Stimulated activated CD8-positive, alpha-beta memory T cell treated with anti-CD3 and anti-CD28 coated beads, Interleukin-7, amount 100 ng/mL, for 1 hour (primary cell): ENCODE measurements at places on chromosomes 1 and 21.

DNA sequence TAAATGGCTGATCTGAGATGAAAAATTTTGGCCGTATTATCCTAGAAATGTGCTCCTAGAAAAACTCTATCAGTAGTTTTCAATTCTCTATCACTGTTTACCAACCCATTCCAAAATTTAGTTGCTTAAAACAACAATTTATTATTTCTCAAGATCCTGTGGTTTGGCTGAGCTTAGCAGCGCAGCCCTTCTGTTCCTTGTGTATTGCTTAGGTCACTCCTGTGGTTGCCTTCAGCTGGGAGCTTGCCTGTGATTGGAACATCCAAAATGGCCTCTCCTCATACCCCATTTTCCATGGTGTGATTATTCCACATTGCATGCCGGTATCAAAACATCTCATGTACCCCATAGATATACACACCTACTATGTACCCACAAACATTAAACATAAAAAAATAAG is 22.8 kb upstream of the STUM start:
- DNase-seq, result no peak

DNA sequence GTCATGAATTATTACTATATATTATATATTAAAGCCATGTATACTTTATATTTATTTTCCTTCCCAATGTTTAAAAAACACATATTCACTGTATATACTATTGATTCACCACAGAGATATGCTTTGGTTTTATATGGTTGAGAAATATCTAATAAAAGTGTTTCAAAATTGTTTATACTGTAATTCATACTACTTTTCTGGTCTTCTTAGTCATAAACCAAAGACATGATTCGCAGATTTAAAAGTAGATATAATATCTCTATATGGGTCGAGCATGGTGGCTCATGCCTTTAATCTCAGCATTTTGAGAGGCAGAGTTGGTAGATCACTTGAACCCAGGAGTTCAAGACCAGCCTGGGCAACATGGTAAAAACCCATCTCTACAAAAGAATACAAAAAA is 738.4 kb downstream of the USP25 start:
- DNase-seq, result no peak

- DNase-seq, result no peak
Measured at GRCh38 chr21:43575473-43575844, 83.8 kb downstream of the HSF2BP start.

DNA sequence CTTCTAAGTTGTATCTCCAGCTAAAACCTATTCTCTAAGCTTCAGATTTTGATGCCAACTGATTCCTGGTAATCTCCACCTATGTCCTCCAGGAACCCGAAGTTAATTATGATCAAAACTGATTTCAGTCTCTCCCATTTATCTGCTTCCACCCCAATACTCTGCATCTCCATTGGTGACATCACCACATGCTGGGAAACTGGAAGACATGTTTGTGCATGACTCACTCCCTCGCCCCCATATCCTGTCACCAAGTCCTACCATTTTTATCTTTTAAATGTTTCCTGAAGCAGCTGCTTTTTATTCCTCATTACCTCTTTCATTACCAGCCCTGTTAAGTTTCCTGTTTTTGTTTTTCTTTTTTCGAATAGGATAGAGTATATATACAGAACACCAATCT is 228.5 kb downstream of the LRRC40 start:
- DNase-seq, result no peak

GRCh38 chr1:241957692-241958494 is at the start of gene BECN2:
BECN2 (plus strand) TSS chr1:241957767; CDS start chr1:241957767, 0 bp downstream.
- no peak for DNase-seq

- DNase-seq, result no peak
Measured at GRCh38 chr1:212482637-212483441, 50.1 kb downstream of the NENF start.

DNA sequence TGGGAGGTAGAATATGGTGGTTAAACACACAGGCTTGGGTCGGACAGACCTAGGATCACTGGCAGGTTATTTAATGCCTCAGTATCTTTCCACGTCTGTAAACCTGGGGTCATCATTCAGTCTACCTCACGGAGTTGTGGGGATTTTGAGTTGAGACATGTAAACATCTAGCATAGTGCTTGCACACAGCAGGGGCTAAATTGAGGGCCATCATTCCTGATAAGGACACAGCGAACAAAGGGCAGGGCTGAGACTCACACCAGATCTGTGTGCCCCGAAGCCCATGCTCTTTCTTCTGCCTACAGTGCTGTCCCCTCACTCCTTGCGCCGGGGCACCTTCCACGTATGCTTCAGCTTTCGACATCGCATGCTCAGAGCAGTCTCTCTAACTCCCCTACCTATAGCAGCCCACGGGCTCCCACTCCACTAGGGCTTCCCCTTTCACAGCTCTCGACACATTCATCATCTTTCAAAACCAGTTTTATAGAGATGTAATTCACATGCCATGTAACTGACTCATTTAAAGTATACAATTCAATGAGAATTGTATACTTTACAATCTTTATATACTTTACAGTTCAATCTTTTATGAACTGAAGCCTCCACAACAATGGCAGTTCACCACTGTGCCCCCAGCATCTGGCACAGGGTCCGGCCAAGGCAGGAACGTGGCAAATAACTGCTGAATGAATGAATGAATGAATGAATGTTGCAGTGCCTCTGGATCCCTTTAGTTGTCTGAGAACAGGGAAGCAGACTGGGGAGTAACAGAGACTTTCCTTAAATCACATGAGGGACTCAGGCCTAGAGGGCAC is 48.0 kb downstream of the GPR161 start:
- DNase-seq, result no peak

GRCh38 chr1:178645157-178645807 is 79.8 kb upstream of the RALGPS2 start:
- DNase-seq, result no peak

- no peak for DNase-seq
Measured at GRCh38 chr1:2987773-2988172, 33.5 kb upstream of the ACTRT2 start.

DNA sequence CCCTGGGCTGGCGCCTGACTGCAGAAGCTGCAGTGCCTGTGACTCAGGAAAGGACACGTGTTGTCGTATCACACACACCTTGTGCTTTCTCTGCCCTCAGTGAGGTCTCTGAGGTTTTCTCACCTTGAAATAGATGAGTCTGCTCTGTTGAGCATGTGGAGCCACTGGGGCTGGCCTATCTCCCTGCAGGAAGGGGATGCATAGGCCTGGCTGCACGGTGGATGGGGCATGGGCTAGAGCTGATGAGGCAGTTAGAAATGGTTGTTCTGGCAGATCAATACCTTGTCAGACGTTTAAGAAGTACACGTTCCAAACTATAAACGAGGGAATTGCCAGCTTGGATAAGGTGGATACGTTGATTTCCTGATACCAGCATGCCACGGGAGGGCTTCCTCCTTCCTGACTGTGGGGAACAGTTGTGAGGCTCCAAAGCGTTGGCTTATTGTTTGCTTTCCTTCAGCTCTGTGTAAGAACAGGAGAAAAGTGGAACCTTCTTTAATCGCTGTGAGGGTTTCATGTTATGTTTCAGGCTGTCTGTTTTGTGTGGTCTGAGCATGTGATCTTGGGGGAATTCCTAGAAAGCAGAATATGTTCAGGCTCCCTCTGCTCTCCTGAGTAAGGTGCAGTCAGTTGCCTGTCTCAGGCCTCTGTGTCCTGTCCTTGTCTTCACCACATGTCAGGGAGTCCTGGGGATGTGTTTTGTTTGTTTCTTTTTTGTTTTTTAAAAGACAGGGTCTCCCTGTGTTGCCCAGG is 44.8 kb downstream of the PCNT start:
- peak; percentile 5 for DNase-seq

GRCh38 chr1:29325675-29326074 is 89.4 kb downstream of the PTPRU start:
- DNase-seq, result no peak

GRCh38 chr21:29105218-29105617 is 25.2 kb upstream of the MAP3K7CL start:
- no peak for DNase-seq

- no peak for DNase-seq
Measured at GRCh38 chr1:28860332-28861073, 48.5 kb downstream of the OPRD1 start.

DNA sequence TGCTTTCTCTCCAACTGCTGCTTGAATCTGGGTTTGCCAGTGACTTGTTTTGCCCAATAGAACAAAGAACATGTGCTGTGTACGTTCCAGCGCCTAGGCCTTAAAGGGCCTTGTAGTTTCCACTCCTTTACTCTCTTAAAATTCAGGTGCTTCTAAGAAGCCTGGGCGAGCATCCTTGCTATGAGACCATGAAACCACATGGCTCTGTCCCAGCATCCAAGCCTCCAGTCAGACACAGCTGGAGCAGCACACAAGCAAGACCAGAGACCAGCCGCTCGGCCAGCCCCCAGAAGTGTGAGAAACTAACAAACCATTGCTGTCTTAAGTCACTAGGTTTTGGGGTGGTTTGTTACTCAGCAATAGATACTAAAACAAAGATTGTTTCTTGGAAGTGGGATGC is 15.1 kb downstream of the PLEKHO1 start:
- DNase-seq, result no peak

DNA sequence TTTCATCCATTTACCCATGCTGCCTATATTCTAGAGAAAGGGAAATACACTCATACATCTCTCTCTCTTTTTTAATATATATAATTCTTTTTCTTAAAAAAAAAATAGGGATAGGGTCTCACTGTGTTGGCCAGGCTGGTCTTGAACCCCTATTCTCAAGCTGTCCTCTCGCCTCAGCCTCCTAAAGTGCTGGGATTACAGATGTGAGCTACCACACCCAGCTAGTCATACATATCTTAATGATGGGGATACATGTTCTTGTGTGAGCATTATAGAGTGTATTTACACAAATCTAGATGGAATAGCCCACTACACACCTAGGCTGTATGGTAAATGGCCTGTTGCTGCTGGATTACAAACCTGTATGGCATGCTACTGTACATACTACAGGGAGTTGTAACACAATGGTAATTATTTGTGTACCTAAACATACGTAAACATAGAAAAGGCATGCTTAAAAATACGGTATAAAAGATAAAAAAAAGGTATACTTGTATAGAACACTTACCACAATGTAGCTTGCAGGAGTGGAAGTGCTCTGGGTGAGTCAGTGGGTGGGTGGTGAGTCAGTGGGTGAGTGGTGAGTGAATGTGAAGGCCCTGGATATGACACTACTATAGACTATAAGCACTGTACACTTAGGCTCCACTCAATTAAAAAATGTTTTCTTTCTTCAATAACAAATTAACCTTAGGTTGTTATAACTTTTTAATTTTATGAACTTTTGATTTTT is 72.9 kb downstream of the IVNS1ABP start:
- peak; percentile 15 for DNase-seq

DNA sequence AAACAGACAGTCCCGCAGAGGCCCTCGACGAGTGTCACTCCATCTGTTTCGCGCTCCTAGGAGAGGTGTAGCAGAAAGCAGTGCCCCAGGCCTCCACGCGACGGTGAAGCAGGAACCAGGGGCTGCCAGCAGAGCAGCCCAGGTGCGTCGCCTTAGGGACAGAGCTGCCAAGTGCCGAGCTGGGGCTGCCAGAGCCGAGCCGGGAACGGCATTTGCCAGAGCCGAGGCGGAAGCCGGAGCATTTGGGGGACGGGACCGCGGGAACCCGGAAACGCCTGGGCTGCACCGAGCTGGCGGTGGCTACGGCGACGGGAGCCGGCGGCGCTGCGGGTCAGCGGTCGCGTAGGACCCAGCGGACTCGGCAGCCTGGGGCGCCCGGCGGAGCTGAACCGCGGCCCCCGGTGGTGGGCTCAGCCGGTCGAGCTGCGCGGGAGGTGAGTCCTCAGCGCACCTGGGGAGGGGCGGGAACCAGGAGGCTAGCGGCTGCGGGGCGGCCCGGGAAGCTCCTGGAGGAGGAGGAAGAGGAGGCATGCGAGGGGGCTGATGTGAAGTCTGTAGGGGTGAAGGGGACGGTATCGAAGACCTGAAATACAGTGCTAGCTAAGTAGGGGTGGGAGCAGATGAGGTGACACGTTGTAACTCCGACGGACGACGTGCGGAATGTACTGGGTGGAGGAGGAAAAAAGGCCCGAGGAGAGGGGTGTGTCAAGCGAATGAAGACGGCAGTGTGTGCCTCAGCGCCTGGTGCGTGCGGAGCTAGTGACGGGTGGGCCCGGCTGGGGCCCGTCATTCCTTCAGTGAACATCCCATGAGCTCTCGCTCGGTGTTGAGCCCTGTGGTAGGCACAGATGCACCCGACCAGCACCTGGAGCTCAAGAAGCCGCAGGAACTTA is at the start of gene SLC35A3:
TSS of gene SLC35A3 (plus strand) at position 268 of the 893 bp plus-strand sequence. CDS start 23,559 bp downstream, outside the sequence.
- peak; percentile 61 for DNase-seq

- DNase-seq, result no peak
Measured at GRCh38 chr1:15088281-15088971, 65.1 kb upstream of the TMEM51 start.

DNA sequence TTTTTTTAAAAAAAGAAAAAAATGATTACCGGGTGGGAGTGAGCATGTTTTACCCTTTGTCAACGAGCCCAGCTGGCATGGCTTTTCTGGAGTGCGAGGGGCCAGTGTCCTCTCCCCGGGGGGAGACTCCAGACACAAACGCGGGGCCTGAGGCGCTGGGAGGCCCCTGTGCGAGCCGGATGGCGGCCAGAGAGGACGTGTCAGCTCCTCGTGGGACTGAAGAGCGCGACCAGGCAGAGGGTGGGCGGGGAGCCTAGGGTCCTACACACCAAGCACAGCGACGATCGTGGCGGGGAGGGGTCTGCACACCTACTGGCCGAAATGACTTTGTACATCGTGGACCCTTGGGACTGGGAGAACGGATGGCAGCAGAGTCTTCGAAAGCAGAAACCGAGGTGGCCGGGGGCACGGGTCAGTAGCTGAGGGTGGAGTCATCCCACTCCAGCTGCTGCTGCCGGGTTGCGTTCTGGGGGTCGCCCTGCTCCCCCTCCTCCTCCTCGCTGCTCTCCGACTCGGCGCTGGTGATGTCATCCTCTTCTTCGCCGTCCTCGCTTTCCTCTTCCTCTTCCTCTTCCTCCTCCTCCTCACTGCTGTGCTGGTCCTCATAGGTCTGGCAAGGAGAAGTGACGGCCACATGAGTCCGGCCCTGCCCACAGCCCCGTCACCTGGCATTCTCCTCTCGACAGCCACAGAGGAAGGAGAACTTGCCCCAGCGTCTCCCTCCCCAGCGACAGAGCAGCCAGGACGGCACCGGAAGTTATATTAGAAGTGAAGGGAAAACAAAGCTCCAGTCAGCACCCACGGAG is 78.8 kb downstream of the PIK3CD start:
- no peak for DNase-seq

- DNase-seq, result no peak
Measured at GRCh38 chr1:179663810-179664209, 72.2 kb downstream of the TDRD5 start.

DNA sequence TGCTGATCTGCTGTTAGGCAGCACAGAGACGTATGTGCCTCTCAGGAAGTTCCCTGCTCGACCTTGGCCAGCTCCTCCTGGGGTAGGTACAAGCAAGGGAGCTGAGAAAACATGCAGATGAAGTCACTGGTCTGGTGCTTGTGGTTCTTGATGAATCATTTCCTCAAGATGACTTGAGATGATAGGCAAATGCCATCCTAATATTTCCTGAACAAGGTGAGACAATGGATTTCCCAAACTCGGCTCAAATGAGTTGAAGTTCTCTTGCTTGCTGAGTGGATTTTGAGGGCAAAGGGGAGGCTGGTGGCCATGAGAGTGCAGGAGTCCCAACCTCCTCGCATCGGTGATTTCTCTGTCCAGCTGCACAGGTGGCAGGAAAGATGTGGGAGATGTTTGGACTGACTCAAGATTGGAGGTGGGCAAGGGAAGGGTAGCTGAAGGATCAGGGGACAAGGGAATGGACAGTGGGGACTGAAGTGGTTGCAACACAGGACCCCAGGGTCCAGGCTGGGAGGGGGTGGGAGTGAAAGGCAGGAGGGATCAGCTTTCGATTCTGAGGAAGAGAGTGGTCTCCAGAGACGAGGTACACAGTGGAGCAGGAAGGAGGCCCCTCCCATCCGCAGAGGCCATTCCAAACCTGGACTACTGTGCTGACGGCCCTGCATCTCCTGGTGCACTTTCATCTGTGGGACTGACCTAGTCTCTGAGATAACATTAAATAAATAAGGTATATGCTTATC is 63.9 kb downstream of the CAPN2 start:
- DNase-seq, result no peak
